ENCODE measurements at places on chromosomes 16 and 17. TPM values are rescaled to one million over a fixed set of nuclear protein-coding genes. Genes with fewer than 3 reads are reported as not detected.

Gene PGP
- 24.5 TPM for total RNA-seq

Gene RHBDL3
- under 0.01 TPM for total RNA-seq

Gene CCL14
- total RNA-seq = not detected

Gene TP53TG3F
- total RNA-seq = not detected

Gene TEX14
- 0.11 TPM for total RNA-seq
